ENCODE measurements at places on chromosomes 3 and 15. TPM values are rescaled to one million over a fixed set of nuclear protein-coding genes. Genes with fewer than 3 reads are reported as not detected.

Gene HERC2
- 16.7 TPM for polyA plus RNA-seq

Gene CAPN3
- 1.8 TPM for polyA plus RNA-seq

Gene GOLGA8J
- not detected for polyA plus RNA-seq

Gene C3orf20
- polyA plus RNA-seq = not detected

Gene KIF23
- 53.2 TPM for polyA plus RNA-seq

Gene GPR62
- 0.02 TPM for polyA plus RNA-seq

Gene CAMK2N2
- polyA plus RNA-seq = 0.24 TPM

Gene GPR87
- polyA plus RNA-seq = 0.05 TPM

Gene NGRN
- 55.3 TPM for polyA plus RNA-seq

Gene B3GALNT1
- 17.9 TPM for polyA plus RNA-seq

- no peak for DNase-seq
Measured at GRCh38 chr15:47300596-47300995, 416.7 kb upstream of the SEMA6D start.

- DNase-seq = no peak
Measured at GRCh38 chr3:118228151-118228550, 806.5 kb downstream of the IGSF11 start.

DNA sequence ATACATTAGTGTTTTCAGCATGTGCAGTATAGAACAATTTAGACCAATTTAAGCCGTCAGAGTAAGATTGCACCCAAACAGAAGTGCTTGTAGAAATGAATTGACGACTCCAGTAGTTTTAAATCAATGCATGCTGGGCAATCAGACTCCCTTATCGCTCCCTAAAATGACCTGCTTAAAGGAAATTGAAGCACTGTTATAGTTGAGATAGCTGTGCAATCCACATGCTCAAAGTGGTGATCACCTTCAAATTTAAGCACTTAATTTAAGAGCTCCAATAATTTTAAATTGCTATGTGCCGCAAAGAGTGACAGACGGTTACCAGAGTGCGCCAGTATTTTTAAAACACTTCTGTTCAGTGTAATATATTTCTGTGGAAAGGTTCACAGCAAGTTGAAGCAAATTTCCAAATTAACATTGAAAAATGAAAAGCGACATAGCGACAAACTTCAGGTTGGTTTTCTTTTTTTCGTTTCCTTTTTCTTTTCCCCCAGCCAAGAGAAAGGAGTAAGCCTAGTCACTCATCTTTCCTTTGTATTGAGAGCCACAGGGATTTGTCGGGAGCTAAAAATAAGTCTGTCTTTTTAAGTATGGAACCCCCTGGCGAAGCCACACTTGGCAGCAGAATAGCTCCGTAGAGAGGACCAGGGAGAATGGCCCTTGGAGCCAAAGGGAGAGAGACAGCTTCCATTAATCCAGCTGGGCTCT lies 436.4 kb upstream of the RBMS3 start:
- no peak for DNase-seq

- DNase-seq = no peak
Measured at GRCh38 chr3:196143708-196144382, 62.0 kb upstream of the TFRC start.

DNA sequence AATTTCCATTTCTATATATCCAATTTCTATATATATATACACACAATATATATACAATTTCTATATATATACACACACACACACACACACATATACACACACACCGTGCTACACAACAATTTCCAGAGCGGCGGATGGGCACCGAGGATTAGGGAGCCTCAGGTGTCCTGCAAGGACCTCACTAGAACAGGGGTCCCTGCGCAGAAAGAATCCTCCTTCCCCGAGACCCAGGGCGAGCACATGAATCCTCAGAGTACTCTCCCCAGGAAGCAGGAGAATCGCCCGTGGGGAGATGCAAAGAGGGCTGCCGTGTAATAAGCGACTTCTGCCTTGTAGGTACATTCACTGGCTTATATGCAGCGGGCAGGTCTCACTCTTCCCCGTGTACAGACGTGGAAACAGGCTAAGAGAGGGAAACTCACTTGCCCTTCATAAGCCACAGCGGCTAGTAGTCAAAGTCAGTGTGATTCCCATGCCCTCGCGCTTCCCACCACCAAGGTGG lies 467 bp downstream of the PIF1 start:
- no peak for DNase-seq

DNA sequence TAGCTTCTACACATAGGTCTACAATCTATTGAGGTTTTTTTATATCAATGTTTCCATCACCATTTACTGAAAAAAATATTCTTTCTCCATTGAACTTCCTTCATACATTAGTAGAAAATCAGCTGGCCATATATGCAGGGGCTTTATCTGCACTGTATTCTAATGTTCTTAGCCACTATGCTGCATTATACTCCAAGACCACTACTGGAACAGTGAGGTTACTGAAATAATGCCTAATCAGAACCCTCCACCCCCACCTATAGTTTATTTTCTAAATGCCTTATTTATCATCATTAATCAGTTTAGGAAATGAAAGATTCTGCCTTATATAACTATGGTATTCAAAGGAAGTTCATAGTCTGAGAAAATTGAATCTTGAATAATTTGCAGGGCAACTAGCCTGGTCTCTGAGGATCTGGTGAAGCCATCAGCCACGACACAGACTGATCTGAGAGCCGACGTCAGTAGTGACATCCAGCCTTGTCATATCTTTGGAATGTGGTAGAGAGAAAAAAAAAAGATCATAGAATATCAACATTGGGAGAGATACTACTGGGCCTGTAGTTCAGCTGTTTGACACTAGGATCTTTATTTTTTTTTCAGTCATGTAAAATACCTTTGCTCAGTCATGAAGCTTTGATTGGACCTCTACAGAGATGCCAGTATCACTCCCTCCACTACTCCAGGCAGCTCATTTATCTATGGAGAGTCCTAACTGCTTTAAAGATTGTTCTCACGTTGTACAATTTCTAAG lies 66.6 kb downstream of the P3H2 start:
- peak; percentile 85 for DNase-seq

DNA sequence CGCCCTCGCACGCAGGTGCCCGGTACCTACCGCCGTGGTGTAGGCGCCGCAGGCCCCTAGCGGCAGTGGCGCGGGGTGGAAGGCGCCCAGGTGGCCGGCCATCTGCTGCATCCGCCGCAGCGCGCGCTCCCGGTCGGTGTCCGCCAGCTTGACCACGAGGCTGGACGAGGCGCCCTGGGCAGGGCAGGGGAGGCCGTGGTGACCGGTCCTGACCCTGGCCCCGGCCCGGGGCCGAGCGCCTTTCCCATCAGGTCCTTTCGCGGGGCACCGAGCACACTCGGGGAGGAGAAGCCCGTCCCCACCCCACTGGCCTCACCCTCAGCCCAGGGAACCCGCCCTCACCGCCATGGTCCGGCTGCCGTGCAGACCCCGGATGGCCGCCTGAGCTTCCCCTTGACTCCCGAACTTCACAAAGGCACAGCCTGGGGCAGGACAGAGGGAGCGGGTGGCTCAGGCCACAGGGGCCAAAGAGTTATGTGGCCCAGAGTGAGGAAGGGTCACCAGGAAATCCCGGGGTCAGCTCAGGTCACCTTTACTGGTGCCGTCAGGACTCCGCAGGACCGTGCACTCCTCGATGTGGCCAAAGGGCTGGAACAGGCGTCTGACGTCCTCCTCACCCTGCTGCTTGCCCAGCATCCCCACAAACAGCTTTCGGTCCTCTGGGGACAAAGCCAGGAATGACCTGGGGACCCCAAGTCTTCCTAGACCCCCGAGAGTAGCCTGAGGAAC lies 17.4 kb upstream of the PARP6 start:
- DNase-seq = no peak

DNA sequence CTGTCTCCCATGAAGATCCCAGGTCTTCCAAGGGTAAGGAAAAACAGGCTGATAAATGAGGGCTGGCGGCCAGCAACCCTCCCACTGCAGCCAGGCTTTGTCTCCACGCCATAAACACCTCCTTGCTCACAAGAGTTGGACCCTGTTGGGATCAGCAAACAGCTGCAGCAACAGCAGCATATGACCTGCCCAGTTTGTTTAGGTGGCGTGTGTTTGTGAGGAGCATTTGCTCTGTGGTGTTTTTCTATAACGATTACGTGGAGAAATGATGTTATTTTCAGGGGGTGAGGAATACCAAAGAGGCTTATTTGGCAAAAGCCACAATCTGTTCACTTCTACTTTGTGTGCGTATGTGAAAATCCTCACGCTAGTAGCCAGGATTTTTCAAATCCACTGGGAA lies 58.5 kb downstream of the RFTN1 start:
- peak; percentile 43 for DNase-seq

GRCh38 chr15:68518046-68518445 lies 60.7 kb upstream of the CORO2B start:
- peak; percentile 35 for DNase-seq

GRCh38 chr3:36943601-36944000 lies 1.3 kb downstream of the TRANK1 start:
- DNase-seq = no peak

DNA sequence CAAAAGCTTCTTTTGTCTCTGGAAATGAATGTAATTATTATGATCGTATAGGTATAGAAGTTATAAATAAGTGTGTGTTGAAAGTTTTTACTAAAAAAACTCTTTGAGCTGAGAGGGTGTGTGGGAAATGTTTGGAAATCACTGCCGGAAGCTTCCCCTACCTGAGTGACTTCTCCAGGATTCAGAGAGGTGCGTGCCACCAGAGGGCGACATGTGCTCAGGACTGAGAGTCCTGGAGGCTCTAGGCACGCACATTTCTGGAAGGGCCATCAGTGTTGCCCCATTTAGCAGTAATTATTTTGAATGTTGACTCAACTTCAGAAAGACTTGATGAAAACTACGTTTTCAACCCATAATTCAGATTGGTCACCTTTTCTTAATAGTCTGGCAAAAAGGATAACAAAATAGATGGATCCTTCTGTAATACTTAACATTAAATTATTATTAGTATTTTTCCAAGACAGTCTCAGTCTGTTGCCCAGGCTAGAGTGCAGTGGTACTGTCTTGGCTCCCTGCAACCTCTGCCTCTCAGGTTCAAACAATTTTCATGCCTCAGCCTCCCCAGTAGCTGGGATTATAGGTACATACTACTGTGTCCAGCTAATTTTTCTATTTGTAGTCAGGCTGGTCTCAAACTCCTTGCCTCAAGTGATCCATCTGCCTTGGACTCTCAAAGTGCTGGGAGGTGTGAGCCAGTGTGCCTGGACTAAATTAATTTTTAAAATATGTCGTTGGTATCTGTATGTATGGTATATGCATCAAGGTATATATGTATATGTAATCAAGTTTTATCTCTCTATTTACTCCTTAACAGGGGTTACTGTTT lies 34.5 kb downstream of the GPR171 start:
- DNase-seq = peak; percentile 43

GRCh38 chr3:56590814-56591213 lies 33.8 kb downstream of the CCDC66 start:
- peak; percentile 76 for DNase-seq

GRCh38 chr15:52255935-52256334 lies 39.7 kb downstream of the MYO5C start:
- no peak for DNase-seq

- no peak for DNase-seq
Measured at GRCh38 chr3:159877924-159878323, 110.7 kb upstream of the IL12A start.

DNA sequence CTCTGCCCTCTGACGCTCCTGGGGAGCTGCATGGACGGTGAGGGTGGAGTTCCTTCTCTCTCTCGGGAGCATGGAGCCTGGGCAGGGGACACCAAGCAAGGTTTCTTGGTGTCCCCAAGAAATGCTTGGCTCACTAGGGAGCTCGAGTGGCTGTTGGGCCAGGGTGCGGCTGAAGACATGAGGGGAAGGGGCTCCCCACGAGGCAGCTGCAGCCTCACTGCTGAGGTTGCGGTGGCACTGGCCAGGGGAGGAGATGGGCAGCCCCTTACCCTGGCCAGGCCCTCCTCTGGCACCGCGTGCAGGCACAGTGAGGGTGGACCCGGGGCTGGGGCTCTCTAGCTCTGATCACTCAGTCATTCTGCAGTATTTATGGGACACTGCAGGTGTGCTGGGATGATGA lies 43.5 kb upstream of the SLC41A3 start:
- no peak for DNase-seq

DNA sequence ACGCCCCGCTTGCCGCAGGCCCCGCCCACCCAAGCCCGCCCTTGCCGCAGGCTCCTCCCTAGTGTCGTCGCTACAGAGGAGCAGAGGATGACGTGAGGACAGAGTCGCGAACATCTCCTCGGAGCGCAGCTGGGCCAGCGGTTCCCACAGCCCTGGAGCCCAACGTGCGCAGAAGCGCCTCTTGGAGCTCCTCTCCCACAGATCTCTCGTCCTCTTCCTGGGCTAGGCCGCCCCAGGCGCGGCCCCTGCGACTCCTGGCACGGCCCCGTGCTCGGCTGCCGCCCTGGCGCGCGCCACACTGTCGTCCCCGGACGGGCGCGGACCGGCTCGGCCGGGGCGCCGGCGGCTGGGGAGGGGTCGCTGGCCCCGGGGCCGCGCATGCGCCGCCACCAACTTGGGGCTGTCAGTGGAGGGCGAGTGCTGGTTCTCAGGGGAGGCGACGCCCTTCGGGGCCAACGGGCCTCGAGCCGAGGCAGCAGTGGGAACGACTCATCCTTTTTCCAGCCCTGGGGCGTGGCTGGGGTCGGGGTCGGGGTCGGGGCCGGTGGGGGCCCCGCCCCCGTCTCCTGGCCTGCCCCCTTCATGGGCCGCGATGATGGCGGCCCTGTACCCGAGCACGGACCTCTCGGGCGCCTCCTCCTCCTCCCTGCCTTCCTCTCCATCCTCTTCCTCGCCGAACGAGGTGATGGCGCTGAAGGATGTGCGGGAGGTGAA lies at the start of gene TRPC1:
TRPC1 (plus strand) TSS at position 67 of the 714 bp plus-strand sequence; CDS start at position 593, 526 bp downstream.
- peak; percentile 78 for DNase-seq

DNA sequence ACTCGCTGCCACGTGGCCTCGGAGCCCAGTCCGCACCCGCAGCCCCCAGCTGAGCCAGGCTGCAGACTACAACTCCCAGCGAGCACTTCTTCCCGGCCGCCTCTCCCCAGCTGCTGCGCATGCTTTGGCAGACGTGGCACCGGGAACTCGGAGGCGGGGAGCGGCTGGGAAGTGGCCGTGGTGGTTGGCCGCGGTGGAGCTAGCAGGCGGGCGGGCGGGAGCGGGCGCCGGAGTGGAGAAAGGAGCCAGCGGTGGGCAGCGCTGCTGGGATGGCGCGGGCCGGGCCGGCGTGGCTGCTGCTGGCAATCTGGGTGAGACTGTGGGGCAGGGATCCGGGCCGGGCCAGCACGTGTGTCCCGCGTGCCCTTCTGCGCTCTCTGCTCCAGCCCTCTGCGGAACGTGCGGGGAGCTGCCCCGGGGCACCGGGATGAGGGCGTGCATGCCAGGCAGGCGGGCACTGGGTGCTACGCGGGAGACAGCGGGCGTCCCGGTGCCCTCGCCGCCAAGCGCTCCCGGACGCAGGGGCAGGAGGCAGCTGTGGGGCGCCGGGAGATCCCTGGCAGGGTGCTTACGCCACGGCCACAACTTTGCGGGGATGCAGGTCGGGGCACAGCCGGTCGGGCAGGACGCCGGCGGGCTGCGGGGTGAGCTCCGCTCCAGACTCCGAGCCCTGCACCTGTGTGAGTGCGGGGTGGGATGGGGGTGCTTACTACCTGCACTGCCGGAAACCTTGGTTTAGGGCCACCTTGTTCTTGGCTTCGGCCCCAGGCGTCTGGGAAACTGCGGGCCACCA lies at the start of gene PDIA5:
PDIA5 (plus strand) TSS at position 130 of the 793 bp plus-strand sequence; CDS start at position 270, 140 bp downstream.
- DNase-seq = peak; percentile 90

GRCh38 chr3:18734309-18734708 lies 309.2 kb upstream of the SATB1 start:
- no peak for DNase-seq
